ENCODE measurements at places on chromosomes 7 and 10. TPM values are rescaled to one million over a fixed set of nuclear protein-coding genes. Genes with fewer than 3 reads are reported as not detected.
A peak's percentile ranks its signal among the peaks of the same experiment; 100 is the strongest.

GRCh38 chr7:28179120-28180030 is 1.2 kb downstream of the JAZF1 start:
- peak; percentile 63 for DNase-seq

- DNase-seq = no peak
These were observed 1165.7 kb upstream of the AUTS2 start for GRCh38 chr7:68432585-68432984.

OR2A42 gene
- not detected for total RNA-seq

MSMB gene
- total RNA-seq = not detected

- no peak for DNase-seq
These were observed 810.7 kb upstream of the AUTS2 start for GRCh38 chr7:68787566-68787965.

DNA sequence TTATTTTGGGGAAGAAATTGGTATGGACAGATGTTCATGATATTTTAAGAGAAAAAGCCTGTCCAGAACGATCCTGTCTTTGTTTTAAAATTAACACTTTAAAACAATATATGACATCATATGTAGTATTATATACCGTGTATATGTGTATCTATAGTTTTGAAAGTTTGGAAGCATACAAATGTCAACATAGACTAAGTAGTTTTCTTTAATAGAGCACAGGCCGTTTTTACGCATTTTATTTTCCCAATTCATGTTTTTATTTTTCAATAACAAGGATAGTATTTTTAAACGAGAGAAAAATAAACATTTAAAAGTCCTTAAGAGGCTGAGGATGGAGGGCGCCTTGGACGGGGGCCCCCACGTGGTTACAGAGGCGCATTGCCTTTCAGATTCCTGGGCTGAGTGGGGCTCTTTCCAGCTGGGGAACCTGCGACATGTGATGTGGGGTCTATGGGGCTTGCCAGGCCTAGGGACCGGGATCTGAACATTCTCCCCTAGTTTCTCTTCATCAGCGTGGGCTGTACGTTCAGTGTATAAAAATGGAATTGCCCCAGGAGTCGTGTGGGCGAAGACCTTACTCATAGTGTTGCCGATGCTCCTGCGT is 127.8 kb upstream of the ZNF746 start:
- DNase-seq = peak; percentile 74

DNA sequence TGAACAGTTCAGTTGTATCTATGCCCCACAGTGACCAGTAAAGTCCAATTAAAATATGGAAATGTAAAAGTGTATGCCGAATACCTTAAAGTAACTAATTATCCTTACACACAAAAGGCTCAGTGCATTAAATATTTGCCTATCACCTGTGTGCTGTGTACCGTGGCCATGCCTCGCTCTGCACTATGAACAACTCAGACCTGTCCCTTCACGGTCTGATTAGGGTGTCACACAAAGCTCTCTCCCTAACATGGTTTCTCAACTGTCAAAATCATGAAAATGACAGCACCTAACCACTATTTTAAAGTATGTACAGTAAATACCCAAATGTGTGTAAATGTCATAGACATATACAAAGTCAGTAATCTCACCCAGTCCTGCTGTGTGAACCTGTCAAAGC is 43.1 kb downstream of the STK17A start:
- DNase-seq = no peak

DNA sequence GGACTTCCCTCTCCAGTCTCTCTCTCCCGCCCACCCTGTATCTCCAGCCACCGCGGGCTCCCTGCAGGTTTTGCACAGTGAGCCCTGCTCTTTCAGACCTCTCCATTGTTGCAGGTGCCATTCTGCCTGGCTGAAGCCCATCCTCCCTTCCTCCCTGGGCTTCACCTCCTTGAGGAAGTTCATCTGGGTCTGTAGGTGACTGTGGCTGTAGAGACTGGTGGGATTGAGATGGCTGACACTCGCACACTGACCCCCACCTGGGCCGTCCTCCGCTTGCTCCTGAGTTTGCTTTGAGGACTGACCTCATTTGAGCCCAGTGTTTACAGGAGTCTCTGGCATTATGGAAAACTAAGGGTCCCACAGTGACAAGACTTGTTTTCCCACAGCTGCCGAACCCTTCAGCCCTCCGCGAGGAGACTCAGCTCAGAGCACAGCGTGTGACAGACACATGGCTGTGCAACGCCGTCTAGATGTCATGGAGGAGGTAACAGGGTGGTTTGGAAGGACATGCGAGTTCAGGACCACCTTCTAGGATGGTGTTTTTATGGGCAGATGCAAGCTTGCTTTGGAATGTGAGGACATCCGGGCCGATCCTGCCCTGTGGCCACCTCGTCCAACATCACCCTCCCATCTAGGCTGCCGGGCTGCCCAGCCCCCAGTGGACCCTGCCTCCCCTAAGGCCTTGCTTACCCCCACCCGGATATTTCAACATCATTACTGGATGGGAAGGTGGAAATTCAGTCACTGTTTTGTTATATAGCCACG is 9.3 kb downstream of the PLAC9 start:
- DNase-seq = no peak

GRCh38 chr10:71581376-71581775 is 138.2 kb downstream of the C10orf105 start:
- no peak for DNase-seq

DNA sequence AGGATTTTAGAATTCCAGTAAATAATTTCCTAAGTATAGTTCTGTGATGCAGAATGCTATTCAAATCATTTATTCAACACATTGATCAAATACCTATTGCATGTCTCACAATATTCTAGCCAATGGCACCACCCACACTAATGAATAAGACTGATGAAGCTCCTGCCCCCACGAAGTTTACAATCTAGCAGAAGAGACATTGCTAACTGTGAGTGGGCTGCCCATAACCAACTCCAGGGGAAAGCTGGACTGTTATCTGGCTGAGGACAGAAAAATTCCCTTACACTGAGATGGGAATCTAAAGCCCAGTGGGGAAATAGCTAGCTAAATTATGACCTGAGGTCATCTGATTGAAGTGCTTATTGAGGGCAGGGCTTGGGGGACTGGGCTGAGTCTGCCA is 128.8 kb upstream of the LYZL2 start:
- DNase-seq = no peak

- no peak for DNase-seq
These were observed 82.4 kb upstream of the CHST15 start for GRCh38 chr10:124175701-124176348.

ATRNL1 gene
- total RNA-seq = not detected

DNA sequence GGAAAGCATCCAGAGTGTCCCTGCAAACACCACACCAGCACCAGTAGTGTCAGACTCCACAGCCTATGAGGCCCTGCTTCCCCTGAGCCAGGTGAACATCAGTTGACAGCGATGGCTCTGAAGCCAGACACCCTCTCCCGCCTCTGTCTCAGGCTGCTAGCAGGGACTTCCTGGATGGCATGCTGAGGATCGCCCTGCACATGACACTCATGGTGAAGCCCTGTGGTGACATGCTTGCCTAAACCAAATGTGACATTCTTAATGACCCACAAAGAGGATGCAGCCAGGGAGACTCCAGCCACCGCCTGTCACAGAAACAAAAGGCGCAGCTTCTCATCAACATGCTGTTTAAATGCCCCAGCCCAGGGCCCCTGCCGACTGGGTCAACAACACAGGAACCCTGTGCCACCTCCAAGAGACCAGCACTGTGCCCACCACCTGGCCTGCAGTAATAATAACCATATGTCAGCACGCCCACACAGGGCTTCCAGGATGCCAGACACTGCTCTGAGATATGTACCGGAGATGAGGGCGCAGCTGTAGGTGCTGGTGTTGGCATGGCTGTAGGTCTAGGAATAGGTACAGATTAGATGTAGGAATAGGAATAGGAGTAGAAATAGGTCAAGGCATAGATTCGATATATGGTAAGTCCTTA is 81.3 kb downstream of the GRID1 start:
- DNase-seq = no peak

DNA sequence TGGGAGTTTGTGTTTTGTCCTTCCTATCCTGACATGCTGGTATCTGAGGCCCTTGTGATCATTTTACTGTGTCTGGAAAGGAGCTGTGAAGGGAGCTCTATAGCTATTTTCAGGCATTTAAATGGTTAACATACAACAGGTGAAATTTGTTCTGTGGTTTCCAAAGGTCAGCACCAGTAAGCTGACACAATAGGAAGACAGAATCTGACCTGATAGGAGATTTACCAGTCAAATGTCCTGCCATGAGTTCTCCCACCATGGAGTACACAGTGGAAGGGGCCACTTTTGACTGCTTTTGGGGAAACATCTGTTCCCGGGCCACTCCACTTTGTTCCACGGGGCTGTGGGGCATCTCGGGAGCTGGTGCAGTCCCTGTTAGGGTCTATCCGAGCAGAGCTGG is 17.6 kb downstream of the FKBP6 start:
- DNase-seq = no peak

DNA sequence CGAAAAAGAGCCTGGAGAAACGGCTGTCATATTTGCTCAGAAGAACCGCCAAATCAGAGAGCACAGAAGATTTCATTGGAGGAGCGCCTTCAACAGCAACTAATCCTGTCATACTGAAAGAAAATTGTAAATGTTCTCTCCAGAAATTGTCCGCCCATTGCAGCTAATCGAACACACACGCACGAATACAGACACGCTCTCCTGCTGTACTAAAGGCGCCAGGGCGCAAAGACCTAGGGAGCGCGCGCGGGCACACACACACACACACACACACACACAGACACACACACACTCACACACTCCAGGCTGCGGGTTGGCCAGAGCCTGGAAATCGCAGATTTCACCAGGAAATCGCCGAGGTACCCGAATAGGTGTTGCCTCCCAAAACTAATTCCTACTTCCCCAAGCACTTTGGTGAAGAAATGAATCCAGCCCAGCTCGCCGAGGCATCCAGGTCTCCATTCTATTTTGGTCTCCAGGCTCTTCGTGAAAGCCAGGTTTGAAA is at the start of gene CHRM2:
CHRM2 (plus strand) TSS at position 157 of the 505 bp plus-strand sequence. CDS start 146,214 bp downstream, outside the sequence.
- DNase-seq = no peak

ZNF804B gene
- not detected for total RNA-seq

GRCh38 chr7:55296070-55296469 is 69.1 kb upstream of the LANCL2 start:
- DNase-seq = no peak

GRCh38 chr7:101804088-101804963 is 13.1 kb upstream of the CUX1 start:
- DNase-seq = no peak

ACSL5 gene
- 0.68 TPM for total RNA-seq

CNTNAP2 gene
- 1.0 TPM for total RNA-seq

PLEKHS1 gene
- total RNA-seq = not detected

CNPY1 gene
- total RNA-seq = not detected

- no peak for DNase-seq
These were observed 9.2 kb downstream of the CREM start for GRCh38 chr10:35135861-35136260.

AMPH gene
- 0.63 TPM for total RNA-seq

- DNase-seq = no peak
These were observed 157.3 kb upstream of the CDK1 start for GRCh38 chr10:60621018-60621417.

DNA sequence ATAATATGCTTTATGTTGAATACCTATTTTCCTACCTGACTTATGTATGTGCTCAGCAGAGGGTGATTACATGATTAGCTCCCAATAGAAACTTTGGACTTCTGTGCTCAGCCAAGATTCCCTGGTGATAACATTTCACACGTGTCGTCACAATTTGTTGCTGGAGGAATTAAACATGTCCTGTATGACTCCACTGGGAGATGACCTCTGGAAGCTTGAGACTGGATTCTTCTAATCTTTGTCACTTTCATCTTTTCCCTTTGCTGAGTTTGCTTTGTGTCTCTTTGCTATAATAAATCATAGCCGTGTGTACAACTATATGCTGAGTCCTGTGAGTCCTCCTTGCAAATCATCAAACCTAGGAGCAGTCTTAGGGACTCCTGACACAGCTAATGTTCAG is 120.9 kb upstream of the LRRTM3 start:
- no peak for DNase-seq

GRCh38 chr7:17986851-17987250 is 40.8 kb downstream of the PRPS1L1 start:
- peak; percentile 49 for DNase-seq

DNA sequence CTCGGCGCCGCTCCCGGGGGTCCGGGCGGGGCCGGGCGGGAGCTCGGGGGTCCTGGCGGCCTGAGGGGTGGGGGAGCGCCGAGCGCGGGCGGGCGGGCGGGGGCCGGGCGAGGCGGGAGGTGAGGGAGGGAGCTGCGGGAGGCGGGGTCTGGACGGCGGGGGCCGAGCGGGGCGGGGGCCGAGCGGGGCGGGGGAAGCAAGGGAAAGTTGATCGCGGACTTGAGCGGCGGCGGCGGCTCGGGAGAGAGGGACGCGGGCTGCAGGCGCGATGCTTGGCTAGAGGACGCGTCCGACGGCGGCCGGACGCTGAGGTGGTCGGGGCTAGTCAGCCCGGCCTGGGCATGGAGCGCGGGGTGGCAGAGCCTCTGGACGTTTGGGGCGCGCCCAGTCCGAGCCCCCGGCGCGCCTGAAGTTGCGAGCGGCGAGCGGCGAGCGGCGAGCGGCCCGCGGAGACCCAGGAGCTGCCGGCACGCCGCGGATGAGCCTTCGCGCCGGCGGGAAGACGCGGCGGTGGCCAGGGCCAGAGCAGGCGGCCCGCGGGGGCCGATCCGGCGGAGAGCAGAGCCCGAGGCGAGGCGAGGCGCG is at the start of gene CDH23:
CDH23 (plus strand) TSS at position 210 of the 585 bp plus-strand sequence. CDS start 42,912 bp downstream, outside the sequence.
- DNase-seq = no peak

DNA sequence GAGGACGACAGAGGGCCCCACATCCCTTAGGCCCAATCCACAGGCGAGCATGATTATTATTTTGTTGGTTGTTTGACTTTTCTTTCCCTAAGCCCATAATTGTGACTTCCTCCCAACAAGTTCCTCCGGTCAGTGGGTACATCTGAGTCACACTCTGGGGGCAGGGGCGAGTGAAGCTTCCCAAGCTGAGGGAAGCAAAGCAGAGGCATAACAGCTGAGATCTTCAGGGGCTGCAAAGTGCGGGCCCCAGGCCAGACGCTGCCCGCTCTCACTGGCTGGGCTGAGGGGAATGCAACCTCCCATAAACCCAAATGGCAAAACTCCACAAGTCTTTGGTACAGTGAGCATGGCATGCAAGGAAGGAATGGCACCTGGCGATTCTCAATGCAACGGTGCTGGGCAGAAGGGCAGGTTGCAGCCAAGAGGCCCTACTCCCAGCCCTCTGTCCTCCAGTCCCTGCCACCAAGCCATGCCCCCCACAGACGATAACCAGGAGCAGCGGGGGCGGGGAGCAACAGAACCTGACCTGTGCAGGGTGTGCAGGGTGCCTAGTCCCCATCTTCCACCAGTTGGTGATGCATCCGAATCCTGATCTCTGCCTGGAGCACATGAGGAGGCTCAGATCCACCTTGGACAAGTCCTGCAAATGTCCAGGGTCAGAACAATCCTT is 25.3 kb downstream of the TNS3 start:
- DNase-seq = no peak

DNA sequence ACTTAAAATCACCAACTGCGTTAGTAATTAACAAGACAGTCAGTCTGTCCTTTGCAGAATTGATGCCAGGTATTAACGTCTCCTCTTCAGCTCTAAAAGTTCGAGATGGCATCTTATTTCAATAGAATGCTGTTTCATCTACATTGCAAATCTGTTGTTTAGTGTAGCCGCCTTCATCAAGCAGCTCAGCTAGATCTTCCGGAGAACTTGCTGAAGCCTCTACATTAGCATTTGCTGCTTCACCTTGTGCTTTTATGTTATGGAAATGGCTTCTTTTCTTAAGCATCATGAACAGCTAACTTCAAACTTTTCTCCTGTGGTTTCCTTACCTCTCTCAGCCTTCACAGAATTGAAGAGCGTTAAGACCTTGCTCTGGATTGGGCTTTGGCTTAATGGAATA is 95.5 kb upstream of the FAM20C start:
- DNase-seq = no peak

TMEM229A gene
- not detected for total RNA-seq

- no peak for DNase-seq
These were observed 31.4 kb upstream of the FAM133B start for GRCh38 chr7:92621561-92622023.

ZNF438 gene
- 6.8 TPM for total RNA-seq
